OCI-LY7 (cell line): ENCODE measurements at places on chromosomes 12 and 14. TPM values are rescaled to one million over a fixed set of nuclear protein-coding genes. Genes with fewer than 3 reads are reported as not detected.
A peak's percentile ranks its signal among the peaks of the same experiment; 100 is the strongest.

DNA sequence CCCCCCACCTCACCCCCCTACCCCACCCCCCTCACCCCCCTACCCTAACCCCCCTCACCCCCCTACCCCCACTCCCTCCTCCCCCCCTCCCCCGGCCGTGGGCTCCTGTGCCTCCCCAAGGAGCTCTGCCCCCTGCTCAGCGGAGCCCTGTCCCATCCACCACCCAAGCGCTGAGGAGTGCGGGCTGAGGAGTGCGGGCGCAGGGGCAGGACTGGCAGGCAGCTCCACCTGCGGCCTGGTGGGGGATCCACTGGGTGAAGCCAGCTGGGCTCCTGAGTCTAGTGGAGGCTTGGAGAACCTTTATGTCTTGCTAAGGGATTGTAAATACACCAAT, 2.3 kb upstream of the JPH4 start:
- no peak for DNase-seq

- peak; percentile 80 for DNase-seq
Observed at GRCh38 chr12:48925304-48926011, at the start of gene FKBP11. Gene FKBP11, minus strand, starts transcription at chr12:48925492. Its CDS starts 64 bp downstream, at chr12:48925428.

KERA gene
- total RNA-seq = not detected in 2 replicates

GRCh38 chr14:32709027-32709426, 229.7 kb upstream of the NPAS3 start:
- no peak for DNase-seq

- no peak for DNase-seq
Observed at GRCh38 chr14:76537906-76538647, 162.1 kb downstream of the ESRRB start.

- peak; percentile 87 for DNase-seq
Observed at GRCh38 chr12:32265951-32266350, 133.4 kb upstream of the FGD4 start.

DNA sequence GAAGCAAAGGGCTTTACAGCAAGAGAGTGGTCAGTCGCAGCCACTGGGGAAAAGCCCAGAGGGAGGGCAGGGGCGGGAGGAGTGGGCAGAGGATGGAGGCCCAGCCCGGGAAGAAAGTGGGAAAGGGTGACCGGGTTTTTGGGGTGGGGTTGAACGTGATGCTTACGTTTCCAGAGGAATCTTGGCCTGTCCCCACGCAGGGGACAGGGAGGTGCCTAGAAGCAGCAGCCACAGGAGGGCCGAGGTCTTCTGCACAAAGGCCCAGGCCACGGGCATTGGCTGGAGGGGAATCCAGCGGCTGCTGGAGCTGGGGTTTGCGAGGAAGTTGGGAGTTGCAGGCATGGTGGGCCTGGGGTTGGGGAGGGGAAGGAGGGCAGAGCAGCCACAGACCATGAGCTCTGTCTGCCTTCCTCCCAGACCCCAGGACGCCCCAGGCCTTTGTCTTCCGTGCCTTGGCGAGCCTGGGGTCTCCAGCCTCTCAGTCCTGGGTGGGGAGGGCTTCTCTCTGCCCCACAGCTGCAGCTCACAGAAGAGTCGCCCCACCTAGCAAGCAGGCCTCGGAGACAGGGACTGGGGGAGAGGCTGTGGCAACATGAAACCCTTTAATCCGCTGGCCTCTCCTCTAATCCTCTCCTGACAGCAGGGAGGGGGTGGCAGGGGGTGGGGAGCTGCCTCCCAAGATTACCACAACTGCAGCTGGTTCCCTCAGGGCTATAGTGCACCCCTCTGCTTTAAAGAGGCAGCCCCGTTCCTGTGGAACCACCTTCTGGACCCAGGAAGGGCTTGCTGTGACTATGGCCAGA, at the start of gene CACNA2D4:
Gene CACNA2D4 (minus strand): TSS at position 572 of the 803 bp plus-strand sequence. CDS start 179 bp downstream, at position 393.
- DNase-seq = no peak

DNA sequence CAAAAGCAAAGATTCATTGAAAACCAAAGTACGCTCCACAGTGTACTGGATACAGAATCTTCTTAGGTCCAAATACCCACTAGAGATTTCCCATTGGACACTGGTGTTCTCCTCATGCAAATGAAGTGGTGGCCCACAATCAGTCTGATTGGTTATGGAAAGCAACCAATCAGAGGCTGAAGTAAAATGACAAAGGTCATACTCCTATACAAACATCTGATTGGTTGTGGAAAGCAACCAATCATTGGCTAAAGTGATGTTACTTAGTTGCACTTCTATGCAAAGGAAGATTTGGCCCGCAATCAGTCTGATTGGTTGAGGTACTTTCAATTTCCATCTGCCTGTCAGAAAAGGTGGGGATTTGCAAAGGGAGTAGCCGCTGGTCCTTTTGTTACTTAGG, 1.3 kb upstream of the WASHC3 start:
- DNase-seq = peak; percentile 10

DNA sequence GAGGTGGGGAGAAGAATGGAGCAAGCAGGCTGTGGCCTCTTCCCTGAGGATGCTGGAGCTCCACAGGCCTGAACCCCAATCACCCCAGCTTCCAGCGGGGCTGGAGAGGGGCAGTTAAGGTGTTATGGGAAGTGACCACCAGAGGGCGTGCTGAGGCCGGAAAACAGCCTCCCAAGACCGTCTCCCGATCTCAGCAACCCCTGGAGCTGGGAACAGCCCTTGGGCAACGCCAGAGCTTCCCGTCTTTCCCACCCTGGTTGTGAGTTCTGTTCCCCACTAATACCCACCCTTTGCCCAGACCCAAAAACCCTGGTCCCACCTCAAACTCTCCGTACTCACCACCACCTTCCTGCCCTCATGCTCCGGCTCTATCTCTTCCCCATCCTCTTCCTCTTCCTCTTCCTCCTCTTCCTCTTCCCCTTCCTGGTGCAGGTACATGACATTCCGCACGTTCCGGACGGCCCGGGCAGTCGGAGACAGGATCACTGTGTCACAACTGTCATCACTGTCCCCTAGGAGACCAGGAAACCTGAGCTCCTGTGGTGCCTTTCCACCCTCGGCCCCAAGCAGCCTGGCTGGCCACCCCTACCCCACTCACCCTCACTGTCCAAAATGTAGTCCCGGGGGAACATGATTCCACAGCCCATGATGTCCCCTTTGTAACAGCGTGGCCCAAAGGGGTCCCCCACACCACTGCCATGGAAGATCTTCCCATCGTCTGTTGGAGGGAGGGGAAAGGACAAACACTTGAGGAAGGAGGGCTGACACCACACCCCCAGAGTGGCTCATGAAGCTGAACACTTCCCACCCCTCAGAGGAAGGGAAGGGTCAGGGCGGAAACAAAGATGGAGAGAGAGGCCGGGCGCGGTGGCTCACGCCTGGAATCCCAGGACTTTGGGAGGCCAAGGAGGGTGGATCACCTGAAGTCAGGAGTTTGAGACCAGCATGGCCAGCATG, 12.9 kb downstream of the SPRYD3 start:
- peak; percentile 63 for DNase-seq

- DNase-seq = no peak
Observed at GRCh38 chr12:56337753-56338251, 882 bp upstream of the IL23A start.

GRCh38 chr12:69840727-69841126, 15.7 kb downstream of the MYRFL start:
- peak; percentile 17 for DNase-seq

ACVR1B gene
- total RNA-seq = 6.1 and 6.8 TPM in 2 replicates

GRCh38 chr14:69231486-69231885, 28.5 kb upstream of the GALNT16 start:
- DNase-seq = no peak

OR11G2 gene
- total RNA-seq = not detected in 2 replicates

GRCh38 chr14:22386924-22387775, 201.9 kb downstream of the DAD1 start:
- DNase-seq = peak; percentile 93

SIRT4 gene
- 1.4 and 2.2 TPM in 2 replicates for total RNA-seq

CIROP gene
- total RNA-seq = not detected in 2 replicates

- DNase-seq = no peak
Observed at GRCh38 chr14:104546591-104547309, 32.8 kb upstream of the C14orf180 start.

DNA sequence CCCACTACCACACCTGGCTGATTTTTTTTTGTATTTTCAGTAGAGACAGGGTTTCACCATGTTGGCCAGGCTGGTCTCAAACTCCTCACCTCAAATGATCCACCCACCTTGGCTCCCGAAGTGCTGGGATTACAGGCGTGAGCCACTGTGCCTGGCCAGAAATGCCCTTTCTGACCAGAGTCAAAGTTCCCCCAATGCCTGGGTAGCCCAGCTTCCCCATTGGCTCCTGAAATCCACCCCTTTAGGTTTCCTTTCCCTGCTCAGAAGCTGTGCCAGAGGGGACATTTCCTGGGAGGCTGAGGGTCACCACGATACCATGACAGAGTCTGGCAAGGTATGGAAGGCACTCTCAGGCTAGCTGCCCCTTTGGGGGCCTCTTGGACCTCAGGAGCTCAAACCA, 3.5 kb downstream of the GSTZ1 start:
- no peak for DNase-seq

PTPN21 gene
- not detected in 2 replicates for total RNA-seq

DNA sequence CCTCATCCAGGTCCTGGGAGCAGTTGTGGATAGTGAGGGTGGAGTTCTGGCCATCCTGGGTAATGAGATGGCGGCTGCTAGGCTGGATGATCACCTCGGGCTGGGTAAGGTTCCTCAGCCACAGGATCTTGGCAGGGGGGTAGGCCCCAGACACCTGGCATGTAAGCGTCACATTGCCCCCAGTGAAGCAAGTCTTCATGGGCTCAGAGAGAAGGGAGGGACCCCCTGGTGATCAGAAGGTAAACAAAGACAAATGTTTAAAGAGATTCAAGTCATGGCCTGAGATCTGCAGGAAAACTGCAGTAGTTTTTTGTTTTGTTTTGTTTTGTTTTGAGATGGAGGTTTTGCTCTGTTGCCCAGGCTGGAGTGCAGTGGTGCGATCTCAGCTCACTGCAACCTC, 12.8 kb upstream of the WSB2 start:
- no peak for DNase-seq

KRT4 gene
- total RNA-seq = not detected in 2 replicates

GDF3 gene
- not detected in 2 replicates for total RNA-seq

- DNase-seq = no peak
Observed at GRCh38 chr12:96769400-96769799, 137.7 kb upstream of the NEDD1 start.

ACVRL1 gene
- not detected in 2 replicates for total RNA-seq

DNA sequence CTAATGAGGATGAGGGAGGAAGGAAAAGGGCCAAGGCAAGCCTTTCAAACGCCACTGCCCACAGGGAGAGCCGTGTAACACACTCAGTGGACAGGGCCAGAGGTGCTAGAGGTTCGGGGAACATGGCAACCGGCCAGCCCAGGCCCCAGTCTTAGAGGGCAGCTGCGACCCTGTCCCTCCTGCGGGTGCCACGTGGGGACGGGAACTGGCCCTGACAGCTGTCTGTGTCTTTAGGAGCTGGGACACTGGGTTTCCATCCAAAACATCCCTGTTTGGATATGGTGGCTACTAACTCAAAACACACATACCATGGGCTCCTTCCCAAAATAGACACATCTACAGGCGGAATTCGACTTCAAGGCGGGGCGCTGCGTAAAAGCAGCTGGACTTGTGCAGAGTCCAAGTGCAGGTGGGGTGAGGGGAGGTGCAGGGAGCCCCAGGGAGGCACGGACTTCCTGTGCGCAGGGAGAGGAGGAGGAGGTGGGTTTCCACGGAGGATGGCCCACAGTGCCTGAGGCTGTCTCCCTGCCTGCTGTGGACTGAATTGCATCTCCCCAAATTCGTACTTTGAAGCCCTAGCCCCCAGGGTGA, 184.7 kb downstream of the PIWIL1 start:
- no peak for DNase-seq

DNA sequence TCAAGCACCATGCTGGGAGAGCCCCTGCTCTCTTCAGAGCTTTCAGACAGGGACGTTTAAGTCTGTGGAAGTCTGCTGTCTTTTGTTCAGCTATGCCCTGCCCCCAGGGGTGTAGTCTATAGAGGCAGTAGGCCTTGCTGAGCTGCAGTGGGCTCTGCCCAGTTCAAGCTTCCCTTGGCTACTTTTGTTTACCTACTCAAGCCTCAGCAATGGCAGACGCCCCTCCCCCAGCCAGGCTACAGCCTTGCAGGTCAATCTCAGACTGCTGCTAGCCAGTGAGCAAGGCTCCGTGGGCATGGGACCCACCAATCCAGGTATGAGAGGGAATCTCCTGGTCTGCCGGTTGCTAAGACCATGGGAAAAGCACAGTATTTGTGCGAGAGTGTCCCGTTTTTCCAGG, 37.4 kb upstream of the C12orf71 start:
- no peak for DNase-seq

DNA sequence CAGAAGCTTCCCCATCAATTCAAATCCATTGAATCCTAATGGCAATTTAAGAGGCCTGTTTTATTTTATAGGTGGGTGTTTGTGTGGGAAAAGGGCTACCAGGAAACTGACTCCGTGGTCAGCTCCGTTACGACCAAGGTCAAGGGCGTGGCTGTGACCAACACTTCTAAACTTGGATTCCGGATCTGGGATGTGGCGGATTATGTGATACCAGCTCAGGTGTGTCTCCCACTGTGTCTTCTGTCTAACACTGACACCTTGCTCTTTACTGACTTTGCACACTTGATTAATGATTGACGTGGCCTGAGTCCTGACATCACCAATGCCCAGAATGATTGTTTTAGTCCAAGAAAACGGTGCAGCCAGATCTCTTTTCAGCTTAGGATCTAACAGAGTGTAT, 7.1 kb downstream of the P2RX4 start:
- no peak for DNase-seq
